CD8-positive, alpha-beta memory T cell (primary cell): ENCODE measurements at places on chromosomes 3 and 15. TPM values are rescaled to one million over a fixed set of nuclear protein-coding genes. Genes with fewer than 3 reads are reported as not detected.

DNA sequence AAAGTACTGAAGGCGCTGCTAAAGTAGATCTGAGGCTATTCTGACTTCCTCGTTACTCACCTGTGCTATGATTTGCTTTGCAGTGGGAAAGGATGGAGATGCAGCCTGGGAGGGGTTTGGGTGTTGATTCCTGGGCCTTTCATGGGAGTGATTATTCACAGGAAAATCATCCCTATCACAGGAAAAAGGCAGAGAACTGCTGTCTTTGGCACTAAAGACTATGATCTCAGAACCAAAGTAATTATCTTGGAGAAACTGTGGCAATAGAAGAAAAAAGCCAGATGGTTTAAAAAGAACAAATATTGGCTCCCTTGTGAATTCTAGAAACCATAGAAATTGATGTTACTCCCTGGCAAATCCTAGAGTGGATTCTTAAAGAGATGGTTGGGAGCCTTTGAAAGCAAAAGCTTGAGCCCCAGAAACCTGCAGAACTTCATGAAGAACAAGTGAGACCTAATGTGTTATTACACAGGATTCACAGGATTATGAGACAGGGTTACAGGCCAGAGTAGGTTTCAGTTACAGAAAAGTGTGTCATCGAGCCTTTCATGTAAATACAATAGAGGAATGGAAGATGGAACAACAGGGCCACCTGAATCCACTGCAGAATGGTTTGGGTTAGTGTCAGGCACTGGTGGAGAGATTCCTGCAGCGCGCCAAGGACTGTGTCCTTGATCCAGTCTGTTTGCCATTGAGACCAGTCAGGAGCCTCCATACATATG, 85.7 kb downstream of the OXNAD1 start:
- DNase-seq: no peak
- no peaks in the 10 kb centered on the region for H3K4me1 ChIP-seq
- H3K27me3 ChIP-seq: no peaks in the 10 kb centered on the region
- H3K4me3 ChIP-seq: no peak overlapping the region
- H3K27ac ChIP-seq: no peak overlapping the region
- H3K36me3 ChIP-seq: peaks cover 35% of the 10 kb centered on the region

DNA sequence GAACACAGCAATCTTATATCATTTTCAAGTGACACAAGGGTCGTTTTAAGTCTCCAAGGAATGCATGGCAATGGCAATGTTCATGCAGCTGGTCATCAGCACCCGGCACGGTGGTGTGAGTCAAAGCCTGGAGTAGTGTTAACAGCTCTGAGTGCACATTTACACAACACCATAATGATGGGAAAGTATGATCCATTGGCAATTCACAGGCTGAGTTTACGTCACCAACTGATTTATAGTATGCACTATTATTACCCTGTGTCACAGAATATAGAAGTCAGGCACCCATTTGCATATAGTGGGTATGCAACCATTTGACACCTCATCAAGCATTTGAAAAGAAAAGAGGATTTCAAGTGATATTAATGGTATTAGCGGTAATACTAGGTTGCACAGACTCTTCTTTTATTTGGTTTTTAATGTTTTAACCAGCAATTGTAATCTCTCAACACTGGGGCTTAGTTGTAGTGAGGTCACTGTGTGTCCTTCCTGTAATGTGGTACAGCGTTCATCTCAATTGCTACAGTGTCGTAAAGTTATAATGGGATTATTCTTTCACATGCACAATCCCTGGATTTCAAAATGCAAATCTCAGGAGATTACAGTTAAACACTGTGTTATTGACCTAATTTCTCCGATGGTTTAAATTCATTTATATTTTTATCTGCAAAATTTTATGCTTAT, 113.8 kb downstream of the C3orf38 start:
- no peaks in the 10 kb centered on the region for H3K36me3 ChIP-seq
- no peaks in the 10 kb centered on the region for H3K4me1 ChIP-seq
- no peaks in the 10 kb centered on the region for H3K27me3 ChIP-seq
- DNase-seq: no peak
- H3K4me3 ChIP-seq: no peak overlapping the region

Gene ZNF80
- total RNA-seq: 1.8 TPM

- H3K4me1 ChIP-seq: no peaks in the 10 kb centered on the region
- no peak overlapping the region for H3K4me3 ChIP-seq
- no peak overlapping the region for H3K27ac ChIP-seq
- no peaks in the 10 kb centered on the region for H3K36me3 ChIP-seq
- no peak for DNase-seq
These were observed 371.0 kb upstream of the GBE1 start for GRCh38 chr3:82132210-82133069.

Gene DAZL
- 0.18 TPM for total RNA-seq

DNA sequence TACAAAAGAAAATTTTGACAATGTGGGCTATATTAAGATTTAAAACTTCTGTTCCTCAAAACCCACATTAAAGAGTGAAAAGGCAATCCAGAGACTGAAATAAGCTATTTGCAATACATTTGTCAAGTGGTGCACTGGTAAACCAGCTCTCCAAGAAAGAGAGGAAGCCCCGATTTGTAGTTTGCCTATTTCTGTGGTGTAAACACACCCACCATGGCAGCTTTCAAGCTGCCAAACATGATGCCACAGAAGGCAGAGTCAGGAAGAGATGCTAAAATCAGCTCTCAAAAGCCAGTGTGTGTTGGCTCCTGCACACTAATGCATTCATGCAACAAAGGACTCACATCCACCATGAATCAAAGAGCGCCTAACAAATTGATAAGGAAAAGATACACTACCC, 17.5 kb downstream of the RFTN1 start:
- no peak overlapping the region for H3K4me3 ChIP-seq
- H3K4me1 ChIP-seq: peaks cover 47% of the 10 kb centered on the region
- peaks cover 16% of the 10 kb centered on the region for H3K36me3 ChIP-seq
- DNase-seq: no peak
